ENCODE measurements at places on chromosomes 12 and 14.

DNA sequence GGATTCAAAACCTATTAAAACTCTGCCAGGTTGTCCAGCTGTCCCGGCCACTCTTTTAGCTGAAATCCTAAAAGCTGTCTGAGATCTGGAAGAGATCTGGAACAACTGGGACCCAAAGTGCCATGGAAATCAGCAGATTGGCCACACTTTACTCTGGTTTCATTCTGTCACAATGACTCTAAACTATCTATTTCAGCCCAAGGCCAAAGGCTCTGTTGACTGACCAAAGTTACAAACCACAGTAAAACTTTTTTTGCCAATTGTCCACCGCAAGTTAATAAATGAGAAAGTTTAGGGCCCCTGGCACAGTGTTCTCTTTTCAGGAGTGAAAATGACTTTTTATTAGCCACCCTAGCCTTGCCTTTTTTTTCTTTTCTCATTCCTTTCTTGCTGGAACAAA lies 113.4 kb upstream of the CPM start:
- no peak for DNase-seq

- no peak for DNase-seq
Observed at GRCh38 chr12:124352839-124353238, 57.9 kb downstream of the RFLNA start.

DNA sequence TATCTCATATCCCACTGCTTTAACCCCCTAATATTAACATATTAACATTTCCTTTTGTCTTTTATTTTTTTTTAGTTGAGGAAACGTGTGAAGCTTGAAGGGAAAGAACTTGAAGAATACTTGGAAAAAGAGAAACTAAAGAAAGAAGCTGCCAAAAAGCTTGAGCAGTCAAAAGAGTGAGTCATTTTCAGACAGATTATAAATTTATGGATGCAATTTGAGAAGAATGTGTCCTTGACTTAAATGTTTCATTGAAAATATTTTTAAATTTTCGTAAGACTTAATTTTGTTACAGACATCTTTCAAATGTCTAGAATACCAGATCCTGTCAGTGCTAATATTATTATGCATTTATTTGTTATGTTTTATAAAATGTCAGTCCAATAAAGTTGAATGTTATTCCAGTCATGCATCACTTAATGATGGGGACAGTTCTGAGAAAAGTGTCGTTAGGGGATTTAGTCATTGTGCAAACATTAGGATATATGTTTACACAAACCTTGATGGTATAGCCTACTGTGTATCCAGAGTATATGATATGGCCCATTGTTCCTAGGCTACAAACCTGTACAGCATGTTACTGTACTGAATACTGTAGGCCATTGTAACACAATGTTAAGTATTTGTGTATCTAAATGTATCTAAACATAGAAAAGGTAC lies 32.6 kb downstream of the CPSF2 start:
- no peak for DNase-seq

- peak; percentile 76 for DNase-seq
Observed at GRCh38 chr12:2682296-2683251, 112.2 kb upstream of the FKBP4 start.

GRCh38 chr12:53694756-53695151 lies 18.9 kb upstream of the ATP5MC2 start:
- no peak for DNase-seq

GRCh38 chr14:98614741-98615140 lies 657.3 kb downstream of the BCL11B start:
- no peak for DNase-seq

- no peak for DNase-seq
Observed at GRCh38 chr12:118446247-118446646, 69.9 kb downstream of the SUDS3 start.

Data from NCI-H2171 treated with DMSO at 0.1 percent for 48 hours (cell line).